ENCODE measurements at places on chromosomes 3 and 15.

DNA sequence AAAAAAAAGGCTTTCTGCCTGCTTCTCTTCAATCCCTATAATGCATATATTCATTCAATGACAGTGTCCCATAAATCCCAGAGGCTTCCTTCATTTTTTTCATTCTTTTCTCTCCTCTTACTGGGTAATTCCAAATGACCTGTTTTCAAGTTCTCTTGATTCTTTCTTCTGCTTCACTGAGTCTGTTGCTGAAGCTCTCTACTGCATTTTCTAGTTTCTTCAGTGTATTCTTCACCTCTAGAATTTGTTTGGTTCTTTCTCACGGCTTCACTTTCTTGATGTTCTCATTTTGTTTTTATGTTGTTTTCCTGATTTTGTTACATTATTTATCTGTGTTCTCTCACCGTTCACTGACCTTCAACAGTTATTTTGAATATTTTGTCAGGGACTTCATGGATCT lies 141.6 kb downstream of the SCAPER start:
- DNase-seq = no peak

DNA sequence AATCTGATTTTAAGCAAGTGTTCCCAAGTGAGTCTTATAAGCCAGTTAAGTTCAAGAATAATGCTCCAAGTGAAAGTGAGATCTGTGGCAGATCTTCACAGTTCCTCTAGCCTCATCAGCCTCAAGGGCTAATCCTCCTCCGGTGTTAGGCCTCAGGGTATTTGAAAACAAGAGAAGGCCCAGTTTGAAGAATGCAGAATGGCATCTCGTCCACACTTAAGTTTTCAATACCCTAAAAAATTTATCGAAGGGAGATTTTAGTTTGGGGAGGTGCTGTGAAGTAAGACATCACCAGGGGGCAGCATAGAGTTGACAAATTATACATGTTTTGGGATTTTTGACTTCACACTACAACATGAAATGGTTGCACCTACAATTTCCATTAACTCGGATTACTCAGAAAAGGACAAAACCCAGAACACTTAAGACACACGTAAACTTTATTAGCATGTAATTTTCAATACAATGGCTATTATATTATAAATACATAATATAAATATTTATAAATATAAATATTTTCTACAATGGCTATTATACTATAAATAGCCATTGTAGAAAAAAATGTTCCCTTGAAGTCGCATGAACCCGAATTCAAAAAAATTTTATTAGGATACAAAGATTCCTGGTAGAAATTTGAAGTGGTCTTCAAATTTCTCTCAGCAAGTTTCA lies 2.3 kb upstream of the TMEM266 start:
- DNase-seq = no peak

DNA sequence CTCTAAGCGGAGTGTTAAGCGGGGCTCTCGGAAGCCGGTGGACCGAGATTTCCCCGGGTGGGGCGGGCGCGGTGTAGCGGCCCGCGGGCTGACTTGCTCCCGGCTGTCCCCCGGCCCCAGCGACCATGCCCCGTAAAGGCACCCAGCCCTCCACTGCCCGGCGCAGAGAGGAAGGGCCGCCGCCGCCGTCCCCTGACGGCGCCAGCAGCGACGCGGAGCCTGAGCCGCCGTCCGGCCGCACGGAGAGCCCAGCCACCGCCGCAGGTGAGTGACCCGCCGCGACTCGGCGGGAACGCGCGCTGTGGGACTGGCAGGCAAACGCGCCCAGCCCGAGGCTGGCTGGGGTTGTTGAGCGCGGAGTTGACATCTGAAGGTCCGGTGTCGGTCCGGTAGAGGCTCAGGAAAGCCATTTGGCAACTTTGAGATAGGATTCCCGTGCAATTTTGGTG lies 1.3 kb downstream of the SMC4 start:
- no peak for DNase-seq

DNA sequence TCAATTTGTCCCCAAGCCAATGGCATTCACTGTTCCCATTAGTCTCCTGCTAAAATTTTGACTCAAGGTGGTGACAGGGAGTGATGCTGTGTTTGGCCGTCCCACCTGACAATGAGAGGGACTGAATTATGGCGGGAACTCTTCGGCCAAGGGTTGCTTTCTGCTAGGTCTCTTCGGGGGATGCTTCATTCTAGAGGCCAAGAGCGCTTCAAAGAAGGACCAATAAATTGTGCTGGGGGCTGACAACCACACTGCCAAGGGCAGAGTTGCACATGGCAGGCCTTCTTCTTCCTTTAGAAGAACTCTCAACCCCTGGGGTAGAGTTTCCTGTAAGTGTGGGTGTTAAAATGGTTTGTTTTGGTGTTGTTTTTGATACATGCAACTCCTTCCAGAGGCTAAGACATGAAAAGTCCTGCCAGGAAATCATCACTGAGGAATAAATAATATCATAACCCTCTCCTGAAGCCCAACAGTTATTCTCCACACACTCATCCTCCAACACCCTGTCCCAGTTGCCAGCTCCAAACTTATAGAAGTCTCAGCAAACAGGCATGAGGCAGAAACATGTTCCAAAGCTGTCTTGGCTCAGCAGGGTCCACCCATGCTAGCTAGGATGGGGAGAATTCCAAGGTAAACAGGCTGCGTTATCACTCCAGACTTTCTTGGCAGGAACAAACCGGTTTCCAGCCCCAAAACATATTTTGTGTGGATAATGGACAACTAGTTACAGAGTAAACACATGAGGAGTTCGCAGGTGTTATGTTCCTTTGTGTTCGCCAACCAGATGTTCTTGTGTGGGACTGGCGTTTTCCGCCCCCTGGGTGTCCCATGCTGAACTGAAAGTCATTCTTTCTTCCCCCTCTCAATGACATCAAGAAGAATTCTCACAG lies 396.7 kb upstream of the RGMA start:
- no peak for DNase-seq

DNA sequence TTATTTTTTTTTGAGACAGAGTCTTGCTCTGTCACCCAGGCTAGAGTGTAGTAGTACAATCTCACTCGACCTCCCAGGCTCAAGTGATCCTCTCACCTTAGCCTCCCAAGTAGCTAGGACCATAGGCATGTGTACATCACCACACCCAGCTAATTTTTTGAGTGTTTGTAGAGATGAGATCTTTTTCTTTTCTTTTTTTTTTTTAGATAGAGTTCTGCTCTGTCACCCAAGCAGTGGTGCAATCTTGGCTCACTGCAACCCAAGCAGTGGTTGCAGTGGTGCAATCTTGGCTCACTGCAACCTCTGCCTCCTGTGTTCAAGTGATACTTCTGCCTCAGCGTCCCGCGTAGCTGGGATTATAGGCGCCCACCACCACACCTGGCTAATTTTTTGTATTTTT lies 5.2 kb downstream of the CEP97 start:
- DNase-seq = no peak

DNA sequence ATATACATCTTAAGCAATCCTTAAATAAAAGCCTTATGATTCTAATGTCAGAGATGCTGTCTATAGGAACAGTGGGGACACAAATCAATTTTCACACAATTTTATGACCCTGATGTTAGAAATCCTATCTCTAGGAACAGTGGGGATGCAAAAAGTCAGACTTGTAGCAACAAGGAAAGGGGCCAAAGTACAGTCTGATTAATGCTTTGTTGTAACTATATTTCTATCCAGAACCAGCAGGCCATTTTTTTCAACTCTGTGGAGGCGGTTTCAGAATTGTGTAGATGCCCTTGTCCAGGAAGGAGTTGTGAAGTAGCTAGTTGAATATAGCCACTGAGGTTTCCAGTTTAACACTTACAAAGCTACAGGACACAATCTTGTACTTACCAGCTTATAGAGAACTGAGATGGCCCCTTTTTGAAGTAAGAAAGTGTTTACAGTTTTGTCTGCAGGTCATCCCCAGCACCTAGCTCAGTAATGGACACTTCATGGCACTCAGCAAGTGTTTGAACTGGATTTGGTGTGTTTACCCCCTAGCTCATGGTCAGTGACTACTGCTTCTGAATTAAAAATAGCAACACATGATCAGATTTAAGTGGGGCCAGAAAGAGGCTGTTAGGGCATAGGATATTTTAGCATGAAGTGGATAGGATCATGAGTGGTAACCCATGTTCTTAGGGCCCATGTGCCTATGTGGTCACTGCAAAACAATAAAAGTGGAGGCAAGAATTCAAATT lies 54.3 kb downstream of the RAB7A start:
- no peak for DNase-seq

DNA sequence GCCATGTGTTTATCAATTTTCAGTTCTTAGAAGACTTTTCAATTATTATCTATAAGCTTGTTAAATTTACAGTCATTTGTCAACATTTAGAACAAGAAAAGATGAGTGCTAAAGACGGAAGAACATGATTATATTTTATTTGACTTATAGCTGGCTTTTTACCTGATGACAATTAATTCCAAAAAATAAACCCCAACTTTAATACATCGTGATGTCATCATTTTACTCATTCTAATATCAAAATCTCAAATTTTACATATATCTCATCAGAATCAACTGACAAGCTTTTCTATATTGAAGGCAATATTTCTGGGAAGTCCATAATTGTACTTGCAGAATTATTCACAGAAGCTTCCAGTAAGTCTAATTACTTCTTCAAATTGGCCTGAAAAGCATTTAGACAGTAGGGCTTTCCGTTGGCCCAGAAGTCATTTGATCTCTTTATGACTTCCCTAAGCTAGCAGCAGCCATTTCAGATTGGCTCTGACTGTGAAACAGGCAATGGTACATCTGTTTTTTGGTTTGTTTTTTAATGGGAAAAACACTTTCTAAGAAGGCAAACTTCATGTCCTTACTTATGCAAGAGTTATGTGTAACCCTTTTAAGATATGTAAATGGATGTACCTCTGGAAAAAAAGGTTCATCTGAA lies 234.7 kb upstream of the PLSCR5 start:
- no peak for DNase-seq

GRCh38 chr3:142888481-142889211 lies at the start of gene PCOLCE2:
TSS of gene PCOLCE2 (minus strand) at chr3:142889083. CDS start at chr3:142888896, 187 bp downstream.
- DNase-seq = no peak

DNA sequence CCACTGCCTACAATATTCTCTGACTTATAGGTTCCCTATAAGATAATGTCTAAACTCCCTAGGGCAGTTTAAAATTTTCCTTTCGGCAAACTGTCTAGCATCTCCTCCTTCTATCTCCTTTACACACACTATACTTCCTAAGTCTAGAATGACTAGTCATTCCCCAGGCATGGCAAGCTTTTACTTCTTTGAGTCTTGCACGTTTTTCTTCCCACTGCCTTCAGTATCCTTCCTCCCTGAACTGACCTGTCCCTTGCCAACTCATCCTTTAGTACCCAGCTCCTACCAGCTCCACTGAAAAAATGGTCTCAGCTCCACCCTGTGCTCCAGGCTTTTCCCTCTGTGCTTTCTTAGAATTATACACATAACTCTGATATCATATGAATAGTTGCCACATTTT lies 93.8 kb upstream of the KBTBD8 start:
- DNase-seq = no peak

- DNase-seq = no peak
Measured at GRCh38 chr3:153633407-153633806, 471.4 kb downstream of the RAP2B start.

DNA sequence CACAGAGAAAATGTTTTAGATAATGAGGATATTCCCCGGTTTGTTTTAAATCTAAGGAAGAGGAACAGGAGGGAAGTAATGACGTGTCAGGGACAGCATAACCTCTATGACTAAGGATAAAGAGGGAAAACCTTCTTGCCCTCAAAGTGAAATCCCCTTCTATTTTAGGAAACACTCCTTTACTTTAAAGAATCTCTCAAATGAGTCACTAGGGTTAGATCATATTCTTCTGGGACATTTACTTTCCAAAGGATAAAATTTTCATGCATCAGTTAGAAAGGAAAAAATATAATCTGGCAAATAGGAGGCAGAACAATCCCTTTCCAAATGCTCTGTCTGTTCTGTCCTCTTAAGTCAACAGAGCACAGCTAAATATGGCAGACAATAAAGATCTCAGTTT lies 43.2 kb upstream of the UBE2E2 start:
- DNase-seq = no peak

GRCh38 chr3:14899993-14900618 lies 47.3 kb upstream of the NR2C2 start:
- no peak for DNase-seq

GRCh38 chr3:73784686-73785392 lies 160.1 kb upstream of the PDZRN3 start:
- DNase-seq = no peak

- DNase-seq = no peak
Measured at GRCh38 chr15:36643551-36643950, 64.1 kb downstream of the CDIN1 start.

- DNase-seq = no peak
Measured at GRCh38 chr3:129984125-129984524, 9.6 kb downstream of the TRH start.

- no peak for DNase-seq
Measured at GRCh38 chr3:7696320-7696719, 805.3 kb upstream of the LMCD1 start.

DNA sequence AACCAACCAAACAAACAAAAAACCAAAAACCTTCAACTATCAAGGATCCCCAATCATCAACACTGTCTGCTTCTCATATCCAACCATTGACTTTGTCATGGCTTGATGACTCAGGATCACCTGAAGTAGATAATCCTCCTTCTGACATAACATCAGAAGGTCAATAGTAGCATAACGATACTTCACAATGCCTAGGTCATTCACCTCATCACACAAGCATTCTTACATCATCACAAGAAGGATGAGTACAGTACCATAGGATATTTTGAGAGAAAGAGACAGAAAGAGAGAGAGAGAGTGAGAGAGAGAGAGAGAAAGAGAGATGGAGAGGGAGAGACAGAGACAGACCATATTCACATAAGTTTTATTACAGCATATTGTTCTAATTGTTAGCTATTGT lies 42.1 kb downstream of the SPATA16 start:
- DNase-seq = no peak

- no peak for DNase-seq
Measured at GRCh38 chr3:42229266-42229941, 36.6 kb downstream of the CCK start.

- no peak for DNase-seq
Measured at GRCh38 chr3:160676547-160677303, at the start of gene ARL14. TSS of gene ARL14 (plus strand) at chr3:160677160. CDS start at chr3:160677347, 187 bp downstream.

- DNase-seq = no peak
Measured at GRCh38 chr3:141386611-141387111, 18.4 kb downstream of the ZBTB38 start.

- DNase-seq = no peak
Measured at GRCh38 chr15:85580879-85581278, 200.5 kb downstream of the AKAP13 start.

DNA sequence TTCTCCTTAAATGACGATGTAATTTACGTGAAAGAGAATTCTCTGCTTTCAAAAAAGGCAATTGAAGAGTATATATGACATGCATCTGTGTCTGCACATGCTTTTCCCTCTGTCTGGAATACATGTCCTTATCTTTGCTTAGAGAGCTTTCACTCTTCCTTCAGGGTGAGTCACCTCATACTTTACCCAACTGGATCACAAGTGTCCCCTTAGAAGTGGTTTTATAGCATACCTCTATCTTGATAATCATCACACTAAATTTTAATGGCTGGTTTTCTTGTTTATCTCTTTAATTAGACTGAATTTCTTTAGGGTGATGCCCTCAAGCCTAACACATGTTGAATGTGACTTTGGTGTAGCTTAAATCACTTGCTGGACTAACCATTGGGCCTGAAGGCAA lies 178.9 kb downstream of the SV2B start:
- no peak for DNase-seq
